ENCODE measurements at places on chromosomes 13 and 19.
A peak's percentile ranks its signal among the peaks of the same experiment; 100 is the strongest.

DNA sequence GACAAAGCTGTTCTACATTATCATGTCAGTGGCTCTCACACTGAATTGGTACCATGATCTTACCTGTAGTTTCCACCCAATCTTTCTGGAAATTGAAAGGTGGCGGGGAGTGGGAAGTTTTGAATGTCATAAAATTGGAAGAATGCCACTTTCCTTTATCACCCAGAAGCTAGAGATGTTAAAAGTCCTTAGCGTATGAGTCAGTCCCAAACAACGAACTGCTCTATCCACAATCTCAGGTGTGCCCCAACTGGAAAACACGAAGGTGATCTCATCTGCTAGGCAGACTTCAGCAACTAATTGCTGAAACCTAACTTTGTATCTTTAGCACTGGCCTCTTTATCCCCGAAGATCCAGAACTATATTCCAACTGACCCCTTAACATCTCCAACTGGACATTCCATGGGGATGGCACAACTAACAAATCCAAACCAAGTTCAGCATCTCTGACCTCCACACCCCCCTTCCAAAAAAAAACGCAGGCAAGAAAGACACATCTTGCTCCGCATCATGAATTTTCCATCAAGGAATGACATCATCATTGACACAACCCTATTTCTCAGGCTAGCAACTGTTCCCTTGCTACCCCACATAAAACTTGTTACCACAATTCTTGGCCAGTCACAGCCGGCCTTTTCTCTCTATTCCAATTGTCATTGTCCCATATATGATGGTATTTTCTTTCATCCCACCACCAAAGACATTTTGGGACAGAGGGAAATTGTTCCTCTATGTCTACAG, 175.4 kb downstream of the KLF12 start:
- peak; percentile 29 for DNase-seq

DNA sequence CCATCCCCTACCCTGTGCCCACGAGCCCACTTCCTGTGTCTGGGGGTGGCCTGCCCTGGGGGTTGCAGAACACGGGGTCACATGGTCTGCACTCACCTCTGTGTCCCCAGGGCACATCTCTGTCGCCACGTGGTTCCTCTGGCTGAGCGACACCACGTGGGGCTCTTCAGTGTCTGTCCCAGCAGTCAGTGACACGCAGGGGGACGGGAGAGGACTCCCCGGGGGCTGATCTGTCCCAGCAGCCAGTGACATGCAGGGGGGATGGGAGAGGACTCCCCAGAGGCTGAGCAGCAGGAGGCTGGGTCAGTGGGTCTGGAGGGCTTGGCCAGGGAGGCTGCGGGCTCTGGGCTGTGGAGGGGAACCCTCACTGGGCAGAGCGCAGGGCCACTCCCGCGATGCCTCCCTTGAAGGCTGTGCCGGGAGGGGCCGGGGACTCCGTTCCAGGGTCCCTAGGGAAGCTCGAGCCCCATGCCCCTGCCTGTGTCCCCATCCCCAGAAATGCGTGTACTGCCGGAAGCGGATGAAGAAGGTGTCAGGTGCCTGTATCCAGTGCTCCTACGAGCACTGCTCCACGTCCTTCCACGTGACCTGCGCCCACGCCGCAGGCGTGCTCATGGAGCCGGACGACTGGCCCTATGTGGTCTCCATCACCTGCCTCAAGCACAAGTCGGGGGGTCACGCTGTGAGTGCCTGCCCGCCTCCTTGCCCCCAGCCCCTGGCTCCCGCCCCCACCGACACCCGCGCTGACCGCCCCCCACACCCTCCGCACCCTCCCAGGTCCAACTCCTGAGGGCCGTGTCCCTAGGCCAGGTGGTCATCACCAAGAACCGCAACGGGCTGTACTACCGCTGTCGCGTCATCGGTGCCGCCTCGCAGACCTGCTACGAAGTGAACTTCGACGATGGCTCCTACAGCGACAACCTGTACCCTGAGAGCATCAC, 174.8 kb downstream of the KDM4B start:
- no peak for DNase-seq

GRCh38 chr19:34096020-34096915, 76.0 kb upstream of the LSM14A start:
- DNase-seq, result peak; percentile 68

GRCh38 chr19:28027116-28027515, 1185.8 kb downstream of the UQCRFS1 start:
- DNase-seq, result peak; percentile 12

DNA sequence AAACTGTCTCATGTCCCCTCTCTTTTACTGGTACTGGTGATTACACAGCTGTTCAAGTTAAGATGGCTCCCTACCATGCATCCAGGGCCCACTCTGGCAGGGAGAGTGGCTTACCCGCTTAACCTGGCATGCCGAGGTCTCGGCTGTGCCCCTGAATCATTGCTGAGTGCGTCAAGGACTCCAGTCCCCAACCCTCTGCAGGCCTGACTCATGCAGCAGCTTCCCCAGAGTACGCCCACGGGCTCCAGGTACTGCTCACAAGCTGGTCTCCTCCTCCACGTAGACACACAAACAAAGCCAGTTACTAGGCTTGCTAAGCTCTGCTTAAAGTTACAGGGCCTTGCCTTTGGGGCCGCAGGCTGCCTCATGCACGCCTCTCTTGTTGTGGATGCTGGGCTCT, 447.4 kb downstream of the COG6 start:
- DNase-seq, result peak; percentile 97

GRCh38 chr13:53499576-53500133, 471.0 kb downstream of the OLFM4 start:
- no peak for DNase-seq

DNA sequence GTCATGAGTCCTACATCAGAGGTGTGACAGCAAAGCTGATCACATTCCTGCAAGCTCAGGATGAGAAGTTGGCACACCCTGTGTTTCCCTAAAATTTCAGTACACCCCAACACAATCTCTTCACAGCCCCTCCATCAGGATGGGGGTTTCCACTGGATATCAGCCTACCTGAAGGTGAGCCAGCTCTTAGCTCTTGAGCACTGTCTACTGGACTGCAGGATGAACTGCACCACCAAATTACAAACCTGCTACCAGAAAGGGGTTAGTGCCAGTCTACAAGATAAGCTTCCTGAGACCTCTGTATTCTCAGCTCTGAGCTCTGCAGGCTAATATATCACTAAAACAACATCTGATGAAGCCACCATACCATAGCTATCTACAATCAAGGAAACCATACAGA, 1616.2 kb upstream of the SPRY2 start:
- no peak for DNase-seq

- peak; percentile 80 for DNase-seq
These were observed 417.1 kb downstream of the PCDH17 start for GRCh38 chr13:58048670-58049069.

GRCh38 chr13:51957377-51958216, 53.7 kb downstream of the ATP7B start:
- DNase-seq, result peak; percentile 10

GRCh38 chr19:3818466-3818865, 32.3 kb upstream of the MATK start:
- peak; percentile 7 for DNase-seq

DNA sequence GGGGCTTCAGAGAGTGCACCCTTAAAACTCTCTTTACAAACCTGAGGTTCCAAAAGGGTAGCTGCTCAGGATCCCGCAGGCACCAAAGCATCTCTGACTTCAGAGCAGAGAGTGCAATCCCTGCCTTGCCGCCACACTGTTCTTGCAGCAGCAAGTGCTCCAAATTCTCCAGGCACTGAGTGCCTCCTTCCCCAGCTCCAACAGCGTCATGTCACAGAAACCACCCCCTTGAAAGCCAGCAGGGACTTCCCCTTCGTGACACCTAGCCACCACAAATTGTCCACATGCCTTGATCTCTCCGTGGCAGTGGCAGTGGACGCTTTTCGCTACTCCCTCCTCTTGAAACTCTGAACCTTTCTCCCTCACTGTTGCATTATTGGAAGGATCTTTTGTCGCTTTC, 39.9 kb downstream of the MBNL2 start:
- no peak for DNase-seq

- DNase-seq, result no peak
These were observed 594 bp downstream of the ZNF559 start for GRCh38 chr19:9324584-9324962.

DNA sequence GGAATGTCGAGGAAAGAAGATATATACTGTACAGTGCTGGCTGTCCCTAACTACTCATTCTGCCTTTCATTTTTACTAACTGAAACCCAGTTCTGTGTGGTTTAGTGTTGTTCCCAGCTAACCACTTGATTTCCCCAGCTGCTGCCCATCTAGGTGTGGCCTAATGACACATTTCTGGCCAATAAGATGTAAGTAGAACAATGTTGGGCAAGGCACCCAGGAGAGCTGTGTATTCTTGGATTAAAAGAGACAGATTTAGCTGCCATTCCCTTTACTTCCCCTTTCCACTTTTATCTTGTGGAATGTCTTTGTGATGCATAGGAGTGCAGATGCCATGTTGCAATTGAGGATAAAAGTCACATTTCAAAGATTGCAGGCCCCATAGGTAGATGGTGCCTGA, 28.3 kb upstream of the PCDH9 start:
- no peak for DNase-seq

DNA sequence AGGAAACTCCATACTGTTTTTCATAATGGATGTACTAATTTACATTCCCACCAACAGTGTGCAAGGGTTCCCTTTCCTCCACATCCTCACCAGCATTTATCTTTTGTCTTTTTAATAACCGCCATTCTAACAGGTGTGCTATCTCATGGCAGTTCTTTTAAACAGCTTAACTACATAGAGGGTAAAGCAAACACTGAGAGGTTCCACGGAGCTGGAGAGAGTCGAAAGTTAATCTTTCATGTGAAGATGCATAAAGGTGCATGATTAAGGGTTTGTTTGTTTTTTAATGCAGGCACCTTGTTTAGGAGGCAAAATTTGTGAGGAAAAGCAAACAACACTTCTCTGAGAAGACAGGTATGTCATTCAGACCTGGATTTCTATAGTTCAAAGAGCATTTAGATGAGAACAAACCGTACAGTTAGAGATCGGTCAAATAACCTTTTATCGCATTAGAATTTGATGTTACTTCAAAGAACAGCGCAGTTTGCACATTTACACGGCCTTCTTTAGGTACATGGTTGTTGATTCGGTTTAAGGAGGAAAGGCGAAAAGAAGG, 193.9 kb downstream of the RBM26 start:
- no peak for DNase-seq

DNA sequence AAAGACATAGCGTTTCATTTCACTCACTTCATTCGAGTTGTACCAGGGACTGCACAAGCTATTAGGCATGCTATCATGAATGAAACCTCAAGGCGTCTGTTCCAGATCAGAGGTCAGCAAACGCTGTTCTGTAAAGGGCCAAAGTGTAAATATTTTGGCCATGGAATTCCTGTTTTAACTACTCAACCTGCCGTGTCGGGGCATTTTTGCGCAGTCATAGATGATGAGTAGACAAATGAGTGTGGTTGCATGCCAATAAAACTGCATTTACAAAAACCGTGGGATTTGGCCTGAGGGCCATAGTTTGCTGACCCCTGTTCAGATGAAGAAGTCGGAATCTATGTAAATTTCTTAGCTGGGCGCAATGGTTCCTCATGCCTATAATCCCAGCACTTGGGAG, 6.5 kb downstream of the INSR start:
- peak; percentile 94 for DNase-seq

DNA sequence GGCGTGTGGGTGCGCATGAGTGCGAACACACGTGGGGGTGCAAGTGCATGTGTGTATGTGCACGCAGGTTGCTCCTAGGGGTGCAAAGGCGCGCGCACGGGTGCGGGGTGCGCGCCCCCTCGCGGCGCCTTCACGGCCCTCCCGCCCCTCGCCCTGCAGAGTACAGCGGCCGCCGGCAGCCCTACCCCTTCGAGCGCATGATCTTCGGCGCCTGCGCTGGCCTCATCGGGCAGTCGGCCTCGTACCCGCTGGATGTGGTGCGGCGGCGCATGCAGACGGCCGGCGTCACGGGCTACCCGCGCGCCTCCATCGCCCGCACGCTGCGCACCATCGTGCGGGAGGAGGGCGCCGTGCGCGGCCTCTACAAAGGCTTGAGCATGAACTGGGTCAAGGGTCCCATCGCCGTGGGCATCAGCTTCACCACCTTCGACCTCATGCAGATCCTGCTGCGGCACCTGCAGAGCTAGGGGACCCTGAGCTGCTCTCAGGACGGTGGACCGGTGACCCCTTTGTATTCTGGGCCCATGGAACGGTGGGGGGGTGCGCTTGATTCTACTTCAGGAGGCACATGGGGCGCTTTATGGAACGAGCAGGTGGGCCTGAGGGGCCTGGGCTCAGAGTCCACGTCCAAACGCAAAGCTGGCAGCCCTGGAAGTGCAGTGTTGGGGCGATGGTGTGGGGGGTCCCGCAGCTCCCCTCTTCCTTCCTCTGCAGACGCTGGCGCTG, 27.7 kb downstream of the TMEM161A start:
- no peak for DNase-seq

DNA sequence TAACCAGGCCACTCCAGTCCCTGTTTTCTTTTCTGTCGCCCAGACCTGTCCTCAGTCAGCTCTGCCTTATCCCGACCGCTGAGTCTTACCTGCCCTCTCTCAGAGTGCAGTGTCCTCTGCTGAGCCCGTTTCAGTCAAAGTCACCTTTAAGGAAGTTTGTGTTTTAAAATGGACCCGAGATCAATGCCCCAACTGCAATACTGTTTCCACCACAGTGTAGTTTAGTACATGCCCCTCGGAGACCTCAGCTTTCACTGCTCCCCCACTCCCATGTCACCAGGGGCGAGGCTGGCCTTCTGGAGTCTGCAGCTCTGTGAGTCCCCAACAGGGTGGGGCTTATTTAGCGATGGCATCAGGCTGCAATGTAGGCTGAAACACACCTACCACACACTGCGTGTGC, 248.4 kb upstream of the TSHZ3 start:
- DNase-seq, result no peak
